ENCODE measurements at places on chromosomes 7 and 10.
A peak's percentile ranks its signal among the peaks of the same experiment; 100 is the strongest.

GRCh38 chr10:120719333-120719732, 131.8 kb upstream of the WDR11 start:
- no peak for DNase-seq

GRCh38 chr10:5490032-5490431, 9.3 kb downstream of the CALML5 start:
- no peak for DNase-seq

DNA sequence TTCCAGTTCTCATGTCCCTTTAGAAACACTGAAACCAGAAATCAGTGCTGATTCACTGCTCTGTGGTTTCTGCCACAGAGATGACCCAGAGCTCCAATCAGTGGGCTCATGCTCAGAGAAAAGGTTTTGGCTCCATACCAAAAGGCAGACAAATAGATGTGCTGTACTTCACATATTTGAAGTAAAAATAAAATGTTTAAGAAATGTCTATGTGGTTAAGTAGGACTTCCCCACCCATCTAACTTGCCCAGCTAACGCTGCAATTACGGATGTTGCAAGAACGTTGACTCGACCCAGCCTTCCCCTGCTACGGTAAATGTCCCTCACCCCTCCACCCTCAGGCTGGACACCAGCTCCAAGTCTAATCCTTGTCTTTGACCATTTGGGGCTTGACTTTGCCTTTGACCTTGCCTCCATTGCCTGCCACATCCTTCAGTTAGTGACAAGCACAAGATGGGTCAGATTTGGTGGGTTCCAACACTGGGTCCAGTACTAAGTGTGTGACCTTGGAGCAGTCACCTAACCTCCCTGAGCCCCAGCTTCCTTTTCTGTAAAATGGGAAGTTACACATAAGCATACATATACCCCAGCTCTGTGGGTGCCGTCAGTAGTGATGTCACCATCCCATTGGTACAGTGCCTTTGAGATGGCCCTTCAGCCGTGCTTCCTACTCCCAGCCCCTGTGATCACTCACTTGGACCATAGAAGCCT, 95.8 kb downstream of the CHST15 start:
- DNase-seq, result no peak

DNA sequence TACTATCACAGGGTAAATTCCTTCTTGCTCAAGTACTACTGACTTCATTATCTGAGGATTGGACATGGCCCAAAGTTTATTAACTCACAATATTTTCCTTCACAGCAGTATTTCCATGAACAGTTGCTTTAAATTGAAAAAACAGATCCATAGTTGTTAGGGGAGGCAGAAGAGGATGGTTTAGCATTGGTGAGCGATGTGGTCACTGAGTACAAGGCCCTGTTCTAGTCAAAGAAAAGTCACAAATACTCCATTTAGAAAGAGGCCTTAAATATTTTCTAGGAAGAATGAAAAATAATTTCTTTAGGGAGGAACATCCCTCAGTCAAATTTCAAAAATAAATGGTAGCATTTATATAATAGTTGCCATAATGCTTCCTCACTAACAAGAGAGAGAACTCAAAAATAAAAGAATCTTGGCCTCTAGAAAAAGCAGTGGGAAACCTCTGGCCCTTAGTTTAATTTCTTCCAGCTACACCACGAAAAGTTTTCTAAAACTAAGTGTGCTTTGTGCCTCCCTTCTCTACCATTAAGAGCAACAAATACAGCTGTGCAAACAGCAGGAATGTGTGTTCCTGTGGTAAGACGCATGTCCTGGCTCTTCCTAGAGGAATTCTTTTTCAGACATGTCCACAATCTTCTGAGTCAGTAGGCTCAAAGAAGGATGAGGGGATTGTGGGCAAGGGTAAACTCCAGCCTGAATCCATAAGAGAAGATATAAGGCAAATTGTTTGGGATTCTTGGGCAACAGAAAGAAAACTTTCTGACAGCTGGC, 105.7 kb downstream of the HOXA1 start:
- no peak for DNase-seq

GRCh38 chr10:114654822-114655575, 3.1 kb downstream of the ABLIM1 start:
- DNase-seq, result no peak

- DNase-seq, result no peak
Measured at GRCh38 chr7:11795231-11795630, 36.8 kb downstream of the THSD7A start.

GRCh38 chr7:135454060-135454459, 55.8 kb downstream of the CNOT4 start:
- DNase-seq, result no peak

GRCh38 chr7:31107106-31108090, 55.3 kb downstream of the ADCYAP1R1 start:
- no peak for DNase-seq

GRCh38 chr10:91683975-91684374, 51.1 kb upstream of the PPP1R3C start:
- no peak for DNase-seq

DNA sequence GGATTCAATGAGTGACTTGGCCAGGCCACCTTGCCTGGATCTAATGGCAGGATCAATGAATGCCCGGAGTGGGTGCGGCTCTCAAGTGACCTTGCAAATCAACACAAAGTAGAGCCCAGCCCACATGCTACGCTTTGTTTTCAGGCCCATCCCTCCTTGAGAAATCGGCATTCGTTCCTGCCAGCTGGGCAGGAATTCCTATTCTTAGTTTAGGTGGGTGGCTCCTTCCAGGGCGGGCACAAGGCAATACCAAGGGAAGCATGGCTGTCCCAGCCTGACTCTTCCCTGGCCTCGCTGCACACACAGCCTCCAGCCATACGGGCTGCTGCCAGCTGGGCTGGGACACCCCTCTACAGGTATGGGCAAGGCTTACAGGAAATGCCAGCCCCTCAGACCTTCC, 119.3 kb downstream of the SH3PXD2A start:
- DNase-seq, result no peak

DNA sequence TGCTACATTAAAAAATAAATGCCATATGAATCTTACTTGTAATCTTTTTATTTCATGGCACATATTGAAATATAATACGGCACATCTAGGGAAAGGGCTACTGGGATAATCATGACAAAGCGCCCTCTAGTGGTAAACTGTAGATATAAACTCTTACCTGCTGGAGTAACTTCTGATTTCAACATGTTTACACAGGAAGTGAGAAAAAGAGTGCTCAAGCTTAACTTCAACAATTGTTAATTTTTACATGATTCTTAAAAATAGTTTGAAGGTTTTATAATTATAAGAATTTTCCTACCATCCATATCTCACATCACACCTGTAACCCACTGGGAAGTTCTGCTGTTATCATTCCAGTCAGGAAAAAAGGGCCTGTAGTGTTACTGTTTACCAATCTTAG, 2.0 kb upstream of the HEPACAM2 start:
- no peak for DNase-seq

GRCh38 chr7:87148332-87148955, 3.8 kb upstream of the DMTF1 start:
- peak; percentile 21 for DNase-seq

- DNase-seq, result no peak
Measured at GRCh38 chr10:905972-906371, 25.5 kb downstream of the LARP4B start.

GRCh38 chr7:28830846-28831245, 127.3 kb downstream of the TRIL start:
- DNase-seq, result no peak

DNA sequence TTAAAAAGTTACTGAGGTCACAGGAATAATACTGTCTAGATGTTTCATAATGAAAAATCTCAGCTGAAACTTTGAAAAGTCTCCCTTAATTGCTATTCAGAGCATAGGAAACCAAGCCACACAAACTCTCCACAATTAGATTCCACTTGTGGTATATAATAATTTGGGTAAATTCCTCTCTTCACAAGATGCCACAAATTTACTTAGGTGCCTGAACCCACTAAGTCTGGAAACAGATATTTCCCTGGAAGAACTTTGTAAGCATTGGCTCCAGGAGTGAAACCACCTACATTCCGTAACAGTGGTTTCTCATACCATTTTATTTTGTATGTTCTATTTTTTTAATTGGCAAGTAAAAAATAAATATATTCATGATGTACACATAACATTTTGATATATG, 493.4 kb downstream of the SEMA3D start:
- no peak for DNase-seq

GRCh38 chr10:42637142-42637541, 1.2 kb downstream of the ZNF33B start:
- no peak for DNase-seq

DNA sequence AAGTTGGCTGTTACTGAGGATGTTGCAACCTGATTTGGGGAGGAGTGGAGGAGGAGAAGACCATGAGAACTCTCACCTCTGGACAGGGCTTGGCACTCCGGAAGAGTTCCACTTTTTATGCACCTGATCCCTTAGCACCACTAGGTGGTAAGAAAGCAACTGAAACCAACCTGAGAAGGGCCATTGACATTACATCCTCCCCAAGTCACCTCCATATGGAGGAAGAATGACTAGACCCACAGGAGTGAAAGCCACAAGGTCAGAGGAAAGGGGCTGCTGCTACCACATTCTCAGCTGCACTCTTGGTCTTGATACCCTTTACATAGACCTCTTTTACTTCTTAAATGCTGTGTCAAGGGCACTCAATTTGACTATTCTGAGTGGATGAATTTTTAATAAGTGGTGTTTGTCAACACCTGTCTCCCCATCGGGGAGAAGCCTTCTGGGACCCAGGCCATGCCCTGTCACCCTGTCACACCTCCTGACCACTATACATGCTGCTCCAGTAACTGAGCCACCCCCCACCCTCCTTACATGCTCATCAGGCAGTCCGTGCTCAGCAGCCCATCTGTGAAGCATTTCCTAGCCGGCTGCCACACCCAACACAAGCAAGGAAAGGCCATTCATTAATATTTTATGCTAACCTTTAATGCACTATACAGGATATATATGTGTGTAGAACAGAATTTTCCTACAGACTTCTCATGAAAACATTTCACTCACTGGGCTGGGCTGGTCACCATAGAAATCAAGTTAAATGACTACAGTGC, 362.9 kb downstream of the GFRA1 start:
- DNase-seq, result no peak

DNA sequence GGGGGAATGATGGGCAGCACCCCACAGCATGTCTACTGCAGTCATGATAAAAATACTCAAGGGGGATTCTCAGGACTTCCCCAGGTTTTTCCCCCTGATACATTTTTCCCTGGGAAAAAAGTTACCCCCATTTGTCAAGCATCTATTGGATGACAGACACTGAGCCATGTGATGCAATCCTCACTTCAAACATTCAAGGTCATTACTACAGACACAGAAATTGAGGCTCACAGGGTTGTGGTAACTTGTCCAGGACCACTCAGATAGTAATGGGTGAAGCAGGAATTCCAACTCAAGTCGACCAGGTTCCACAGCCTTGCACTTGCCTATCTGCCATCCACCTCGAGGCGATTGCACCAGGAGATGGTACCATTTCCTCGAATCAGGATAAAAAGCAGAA, 31.7 kb downstream of the PPP1R3C start:
- no peak for DNase-seq

GRCh38 chr7:150831851-150832250, 20.5 kb upstream of the AOC1 start:
- no peak for DNase-seq

DNA sequence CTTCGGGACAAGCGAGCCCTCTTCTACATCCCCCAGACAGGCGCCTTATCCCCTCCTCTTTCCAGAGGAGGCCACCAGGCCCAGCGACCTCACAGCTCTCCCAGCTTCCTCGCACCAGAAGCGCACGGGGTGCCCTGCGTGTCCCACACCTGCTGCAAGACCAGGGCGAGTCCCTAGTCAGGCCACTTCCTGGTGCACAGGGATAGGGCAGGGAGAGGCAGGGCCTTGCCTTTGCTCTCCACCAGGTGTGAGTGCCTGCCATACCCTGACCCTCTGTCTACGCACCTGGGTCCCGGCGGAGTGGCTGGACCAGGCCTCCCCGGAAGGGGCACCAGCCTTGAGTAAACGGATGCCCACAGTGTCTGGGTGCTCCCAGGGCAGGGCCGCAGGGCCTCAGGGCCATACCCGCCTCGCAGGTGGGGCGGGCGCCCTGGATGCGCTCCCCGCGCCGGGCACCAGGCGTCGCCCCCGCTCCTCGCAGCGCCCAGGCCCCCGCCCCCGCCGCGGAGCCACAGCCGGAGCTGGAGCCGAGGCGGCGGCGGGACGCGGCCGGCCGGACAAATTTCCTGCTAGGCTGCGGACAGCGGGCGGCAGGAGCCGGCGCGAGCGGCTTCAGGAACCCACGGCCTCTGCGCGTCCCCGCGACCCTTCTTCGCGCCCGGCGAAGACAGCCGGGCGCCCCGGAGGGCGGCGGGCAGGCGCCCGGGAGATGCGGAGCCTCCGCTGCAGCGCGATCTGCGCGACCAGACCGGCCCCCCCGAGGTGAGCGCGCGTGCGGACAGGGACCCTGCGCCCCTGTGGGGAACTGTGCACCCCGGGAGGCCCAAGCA, at the start of gene PTPRE:
Gene PTPRE (plus strand): TSS at position 556 of the 830 bp plus-strand sequence. CDS start 133,779 bp downstream, outside the sequence.
- DNase-seq, result peak; percentile 55

- peak; percentile 14 for DNase-seq
Measured at GRCh38 chr7:129951226-129952085, 1.3 kb downstream of the UBE2H start.

DNA sequence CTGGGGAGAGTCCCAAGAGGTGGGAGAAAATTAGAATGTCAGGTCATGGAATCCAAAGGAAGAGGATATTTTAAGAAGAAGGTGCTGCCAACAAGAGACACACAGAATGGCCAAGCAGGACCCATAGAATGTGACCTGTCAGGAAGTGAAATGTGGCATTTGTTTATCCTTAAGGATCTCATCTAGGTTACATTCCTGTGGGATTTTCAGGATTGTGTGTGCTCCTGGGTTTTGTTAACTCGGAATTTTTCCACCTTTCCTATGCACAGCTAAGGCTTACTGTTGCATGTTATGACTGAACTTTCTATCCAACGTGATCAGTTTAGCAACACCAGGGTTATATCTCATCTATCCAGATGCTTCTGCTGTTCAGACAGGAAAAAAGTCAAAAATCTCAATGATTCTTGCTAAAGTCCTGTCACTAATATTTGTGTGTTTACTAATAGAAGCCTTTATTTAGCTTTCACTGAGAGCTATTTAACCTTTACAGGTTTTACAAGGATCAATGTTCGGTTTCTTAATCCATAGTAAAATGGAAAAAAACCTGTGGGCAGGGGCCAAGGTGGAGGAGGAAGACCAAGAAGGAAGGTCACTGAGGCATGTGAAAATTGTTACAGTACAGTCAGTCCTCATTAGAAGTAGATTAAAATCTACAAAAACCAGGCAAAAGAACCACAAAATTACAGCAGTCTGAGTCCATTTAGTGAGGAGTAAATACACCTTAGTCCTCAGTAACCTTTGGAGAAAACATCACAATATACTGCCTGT, 437.8 kb upstream of the NPVF start:
- no peak for DNase-seq

- no peak for DNase-seq
Measured at GRCh38 chr7:116500078-116500853, 728 bp downstream of the CAV2 start.

GRCh38 chr10:29056729-29057128, 232.1 kb upstream of the LYZL1 start:
- no peak for DNase-seq

GRCh38 chr10:19488592-19489280, 327.5 kb upstream of the PLXDC2 start:
- peak; percentile 3 for DNase-seq

- no peak for DNase-seq
Measured at GRCh38 chr7:457814-458510, 61.7 kb downstream of the PDGFA start.
